ENCODE measurements at places on chromosomes 5 and 9.

DNA sequence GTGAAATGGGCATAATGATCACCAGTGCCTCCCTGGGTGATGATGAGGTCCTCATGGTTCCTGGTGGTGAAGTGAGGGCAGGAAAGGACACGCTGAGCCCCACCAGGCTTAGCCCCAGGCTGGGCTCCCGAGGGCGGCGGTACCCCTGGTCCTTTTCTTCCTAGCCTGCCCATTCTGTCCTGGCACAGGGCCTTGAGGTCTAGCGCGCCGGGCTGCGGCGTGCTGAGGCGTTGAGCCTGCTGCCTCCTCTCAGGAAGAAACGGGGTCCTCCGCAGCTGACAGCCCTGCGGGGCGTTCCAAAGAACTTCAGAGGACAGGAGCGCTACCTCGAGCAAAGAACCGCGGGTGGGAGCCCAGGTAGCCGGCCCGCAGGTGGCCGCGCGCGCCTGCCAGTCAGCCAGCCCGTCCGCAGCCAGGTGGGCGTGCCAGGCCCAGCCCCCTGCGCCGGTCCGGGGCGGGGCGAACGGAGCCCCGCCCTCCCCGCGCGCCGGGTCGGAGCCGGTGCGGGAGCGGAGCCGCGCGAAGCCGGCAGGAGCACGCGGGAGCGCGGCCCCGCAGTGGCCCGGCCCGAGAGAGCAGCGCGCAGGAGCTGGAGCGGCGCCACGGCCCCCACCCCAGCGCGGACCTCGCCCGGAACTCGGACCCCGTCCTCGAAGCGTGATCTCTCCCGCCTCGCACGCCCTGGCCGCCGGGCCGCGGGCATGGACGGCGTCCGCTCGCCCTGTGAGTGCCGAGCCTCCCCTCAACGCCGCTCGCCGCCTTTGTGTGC lies at the start of gene WNK2:
Gene WNK2, plus strand, starts transcription at position 477 of the 769 bp plus-strand sequence. CDS start 791 bp downstream, outside the sequence.
- no peak for DNase-seq

GRCh38 chr5:179797741-179798140 lies 4.0 kb downstream of the LTC4S start:
- DNase-seq = no peak

DNA sequence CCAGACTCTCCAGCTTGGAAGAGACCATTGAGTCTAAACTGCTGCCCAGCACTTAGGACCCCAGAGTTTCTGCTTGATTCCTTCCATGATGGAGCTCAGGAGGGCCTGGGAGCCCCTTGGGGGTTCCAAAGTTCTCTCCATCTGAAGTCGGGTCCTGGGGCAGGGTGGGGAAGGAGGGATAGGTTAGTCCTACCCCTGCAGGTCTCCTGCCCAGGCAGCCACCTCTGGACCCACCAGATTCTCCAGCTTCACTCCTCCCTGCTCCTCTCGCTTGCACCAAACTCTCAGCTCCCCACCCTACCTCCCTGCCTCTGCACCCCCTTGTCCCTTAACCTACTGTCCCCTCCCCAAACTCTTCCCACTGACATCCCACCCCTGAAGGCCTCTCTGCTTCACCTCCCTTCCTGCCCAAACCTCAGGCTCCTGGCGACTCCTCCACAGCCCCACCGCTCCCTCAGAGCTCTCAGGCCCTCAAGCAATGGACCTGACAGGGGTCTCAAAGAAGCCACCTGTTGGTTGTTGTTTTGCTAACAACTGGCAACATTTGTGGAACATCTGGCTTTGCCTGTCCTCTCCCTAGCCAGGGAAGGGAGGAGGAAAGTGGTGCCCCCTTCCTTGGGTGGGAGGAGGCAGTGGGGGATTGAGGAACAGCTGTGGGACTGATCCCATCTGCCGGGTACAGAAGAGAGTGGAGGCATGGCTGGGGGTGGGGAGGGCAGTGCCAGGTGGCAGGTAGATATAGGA lies 137.5 kb downstream of the RGS3 start:
- DNase-seq = no peak

- DNase-seq = no peak
Measured at GRCh38 chr5:72163349-72163983, 56.2 kb downstream of the MAP1B start.

DNA sequence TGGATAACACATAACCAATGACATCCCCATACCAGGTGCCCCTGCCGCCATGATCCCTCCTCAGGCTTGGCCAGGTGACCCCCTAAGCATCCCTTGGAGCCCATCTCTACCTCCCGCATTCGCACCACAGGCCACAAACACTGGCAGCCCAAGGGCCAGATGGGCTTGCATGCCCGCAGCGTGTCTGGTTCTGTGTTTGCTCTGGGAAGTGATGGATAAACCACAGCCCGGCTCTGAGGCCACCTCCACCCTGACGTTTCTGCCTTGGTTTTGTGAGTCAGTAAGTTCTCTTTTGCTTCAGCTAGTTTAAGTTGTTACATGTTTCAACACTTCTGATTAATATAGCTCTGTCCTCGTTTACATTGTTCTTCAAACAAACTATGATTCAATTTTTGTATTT lies 172.4 kb upstream of the PHYKPL start:
- no peak for DNase-seq

DNA sequence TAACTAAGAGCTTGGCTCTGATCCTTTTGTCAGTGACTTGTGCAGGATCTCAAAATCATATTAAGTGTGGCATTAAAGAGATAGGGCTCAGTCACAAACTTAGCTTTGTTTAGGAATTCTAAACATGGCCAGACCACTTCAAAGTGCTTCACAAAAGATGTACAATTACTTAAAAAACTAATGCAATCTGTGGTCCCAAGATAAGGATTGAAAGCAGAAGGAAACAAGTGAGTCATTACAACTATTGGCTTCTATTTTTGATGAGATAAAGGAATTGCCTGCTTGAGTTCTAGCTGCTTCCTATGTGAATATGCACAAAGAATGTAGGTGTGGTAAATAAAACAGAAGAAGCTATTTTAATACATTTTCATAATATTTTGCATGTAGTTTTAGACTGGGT lies 44.9 kb upstream of the SLC12A2 start:
- no peak for DNase-seq

DNA sequence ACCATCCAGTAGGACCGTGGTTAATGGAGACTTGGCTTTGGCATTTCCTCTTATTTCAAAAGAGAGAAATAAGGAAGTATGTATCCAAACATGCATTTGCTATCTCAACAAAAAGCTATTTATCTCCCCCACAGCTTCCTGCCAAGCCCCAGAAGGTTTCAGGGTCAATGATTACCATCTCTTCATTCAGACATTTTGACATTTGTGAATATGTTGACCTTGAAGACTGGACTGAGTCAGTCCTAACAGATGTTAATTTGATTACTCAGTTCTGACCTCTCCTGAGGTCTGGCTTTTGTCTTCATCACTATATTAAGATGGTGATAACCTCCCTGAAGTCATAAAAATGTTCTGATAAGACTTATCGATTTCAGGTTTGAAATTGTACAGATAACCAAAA lies 479.4 kb downstream of the AGTPBP1 start:
- no peak for DNase-seq

DNA sequence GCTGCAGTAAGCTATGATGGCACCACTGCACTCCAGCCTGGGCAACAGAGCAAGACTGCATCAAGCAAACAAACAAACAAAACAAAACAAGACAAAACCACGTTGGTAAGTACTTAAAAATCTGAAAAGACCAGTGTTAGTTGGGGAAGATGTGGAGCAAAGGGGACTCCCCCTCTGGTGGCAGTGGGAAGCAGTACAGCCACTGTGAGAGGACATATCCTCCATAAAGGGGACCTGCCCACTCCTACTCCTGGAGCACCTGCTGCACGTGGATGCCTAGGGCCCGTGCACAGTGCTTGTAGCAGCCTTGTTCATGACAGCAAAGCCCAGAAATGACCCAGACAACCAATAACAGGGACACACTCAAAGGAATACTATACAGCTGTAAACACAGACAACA lies 17.0 kb upstream of the IPPK start:
- no peak for DNase-seq

GRCh38 chr9:79014929-79015699 lies 556.7 kb upstream of the TLE4 start:
- no peak for DNase-seq

DNA sequence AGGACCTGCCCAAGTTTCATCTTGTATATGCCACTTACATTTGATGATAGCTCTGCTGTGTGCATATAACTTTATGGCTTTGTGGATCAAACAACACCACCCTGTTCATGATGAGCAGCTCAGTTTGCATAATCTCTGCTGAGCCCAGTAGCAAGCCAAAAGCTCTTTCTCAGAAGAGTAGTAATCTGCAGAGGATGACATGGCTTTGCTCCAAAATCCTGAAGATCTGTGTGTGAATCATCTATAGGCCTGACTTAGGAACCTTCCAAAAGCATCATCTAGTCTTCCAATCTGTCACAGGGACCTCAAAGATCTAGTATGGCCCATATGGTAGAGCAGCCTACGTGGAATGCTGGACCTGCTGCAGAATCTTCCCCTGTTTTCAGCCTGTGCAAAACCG lies 394.6 kb downstream of the PSAT1 start:
- no peak for DNase-seq

- no peak for DNase-seq
Measured at GRCh38 chr9:97740848-97741821, 44.0 kb upstream of the XPA start.
